ENCODE measurements at places on chromosomes 1 and 21.
A peak's percentile ranks its signal among the peaks of the same experiment; 100 is the strongest.

DNA sequence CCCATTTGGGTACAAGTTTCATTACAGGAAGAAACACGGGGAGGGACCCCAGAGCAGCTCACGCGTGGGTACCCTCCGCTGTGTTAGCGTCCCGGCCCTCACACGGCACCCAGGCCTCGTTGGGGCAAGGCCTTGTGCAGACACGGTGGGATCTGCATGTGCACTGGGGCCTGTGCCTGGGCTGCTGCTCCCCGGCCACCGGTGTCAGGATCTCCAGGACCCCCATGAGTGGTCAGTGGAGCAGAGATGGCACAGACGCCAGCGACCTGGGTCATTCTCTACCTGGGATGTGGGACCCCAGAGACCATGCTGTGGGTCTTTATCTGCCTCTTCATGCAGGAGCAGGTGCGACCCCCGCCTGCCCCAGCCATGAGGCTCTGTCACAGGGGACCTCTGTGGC, 5.4 kb upstream of the SAMD11 start:
- DNase-seq = no peak

GRCh38 chr1:79524126-79524525, 517.6 kb upstream of the ADGRL4 start:
- DNase-seq = no peak

DNA sequence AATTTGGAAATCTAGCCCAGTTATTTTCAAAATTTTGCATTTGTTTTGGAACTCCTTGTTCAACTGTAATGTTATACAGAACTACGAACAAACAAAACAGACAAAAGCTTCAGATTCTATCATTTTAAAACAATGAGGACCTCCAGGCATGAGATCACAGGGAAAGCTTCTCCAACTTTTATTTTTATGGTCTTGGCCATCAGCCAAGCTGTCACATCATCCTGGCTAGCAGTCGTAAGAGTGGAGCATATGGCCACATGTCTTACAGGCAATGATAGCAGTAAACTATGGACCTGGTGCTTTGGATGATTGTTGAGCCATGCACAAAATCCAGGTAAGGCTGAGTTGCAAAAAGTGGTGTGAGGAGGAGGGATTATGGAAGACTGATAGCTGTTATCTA, 299.6 kb downstream of the LMX1A start:
- no peak for DNase-seq

GRCh38 chr1:239819096-239819495, 272.6 kb upstream of the FMN2 start:
- DNase-seq = no peak

DNA sequence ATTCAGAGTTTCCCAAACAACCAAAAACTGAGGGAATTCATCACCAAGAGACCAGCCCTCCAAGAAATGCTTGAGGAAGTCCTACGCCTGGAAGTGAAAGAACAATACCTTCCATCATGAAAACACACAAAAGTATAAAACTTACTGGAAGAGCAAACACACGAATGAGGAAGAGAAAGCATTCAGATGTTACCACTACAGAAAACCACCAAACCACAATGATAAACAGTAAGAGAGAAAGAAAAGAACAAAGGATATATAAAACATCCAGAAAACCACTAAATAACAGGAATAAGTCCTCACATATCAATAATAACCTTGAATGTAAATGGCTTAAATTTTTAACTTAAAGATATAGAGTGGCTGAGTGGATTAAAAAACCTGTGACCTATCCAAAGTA, 58.5 kb upstream of the BCL10 start:
- DNase-seq = no peak

DNA sequence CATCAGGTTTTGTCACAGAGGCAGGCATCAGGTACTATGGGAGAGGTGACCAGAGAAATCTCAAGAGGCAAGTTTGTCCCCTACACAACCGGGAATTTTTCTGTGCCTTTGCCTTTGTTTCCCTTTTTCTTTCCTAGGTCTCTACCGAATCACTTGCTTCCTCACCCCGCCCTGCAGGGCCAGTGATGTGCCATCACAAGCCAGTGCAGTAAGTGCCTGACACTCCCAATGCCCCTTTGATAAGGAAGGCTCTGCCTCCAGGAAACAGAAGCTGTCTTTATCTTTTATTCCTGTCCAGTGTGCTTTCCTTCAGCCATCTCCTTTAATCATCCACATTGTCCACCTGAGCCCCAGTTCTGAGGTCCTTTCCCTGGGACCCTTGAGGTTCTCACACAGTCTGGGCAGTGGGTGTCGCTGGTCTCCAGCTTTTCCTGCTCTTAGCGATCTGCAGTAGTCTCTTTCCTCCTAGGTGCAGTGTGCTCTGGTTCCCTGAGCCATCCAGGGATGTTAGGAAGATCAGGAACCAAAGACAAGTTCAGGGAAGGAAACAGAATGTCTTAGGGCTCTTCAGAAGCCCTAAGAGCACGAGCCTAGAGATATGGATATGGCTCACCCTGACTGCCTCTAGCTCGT, 36.6 kb downstream of the GJA5 start:
- DNase-seq = peak; percentile 7

- DNase-seq = no peak
Observed at GRCh38 chr1:223083831-223084230, 59.2 kb downstream of the TLR5 start.

GRCh38 chr1:230327892-230328284, 98.2 kb downstream of the PGBD5 start:
- no peak for DNase-seq

- DNase-seq = no peak
Observed at GRCh38 chr1:81458186-81458585, 342.5 kb upstream of the ADGRL2 start.

DNA sequence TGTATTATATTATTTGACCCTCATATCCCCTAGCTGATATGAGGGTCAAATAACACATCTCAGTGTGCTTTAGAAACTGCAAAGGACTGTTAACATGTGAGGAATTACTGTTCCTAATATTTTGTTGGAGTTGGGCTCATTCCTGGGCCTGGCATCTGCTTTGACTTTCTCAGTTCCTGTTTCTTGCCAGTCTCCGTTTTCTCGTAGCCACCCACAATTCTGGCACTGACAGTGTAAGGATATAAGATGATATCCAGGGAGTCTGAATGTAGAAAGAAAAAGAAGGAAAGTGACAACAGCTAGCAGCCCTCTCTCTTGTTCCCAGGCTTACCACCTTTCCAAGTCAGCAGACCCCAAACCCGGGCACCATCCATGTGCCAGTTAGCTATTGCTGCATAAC, 54.4 kb upstream of the SCMH1 start:
- DNase-seq = no peak

- no peak for DNase-seq
Observed at GRCh38 chr1:227805606-227806197, 9.8 kb upstream of the PRSS38 start.

- no peak for DNase-seq
Observed at GRCh38 chr1:4140821-4141220, 240.7 kb upstream of the C1orf174 start.

GRCh38 chr21:35256468-35256988, 207.4 kb upstream of the RUNX1 start:
- no peak for DNase-seq

GRCh38 chr1:37811027-37811655, 3.1 kb upstream of the YRDC start:
- peak; percentile 57 for DNase-seq

All from immature natural killer cell (primary cell).